ENCODE measurements at places on chromosomes 16 and 17.

DNA sequence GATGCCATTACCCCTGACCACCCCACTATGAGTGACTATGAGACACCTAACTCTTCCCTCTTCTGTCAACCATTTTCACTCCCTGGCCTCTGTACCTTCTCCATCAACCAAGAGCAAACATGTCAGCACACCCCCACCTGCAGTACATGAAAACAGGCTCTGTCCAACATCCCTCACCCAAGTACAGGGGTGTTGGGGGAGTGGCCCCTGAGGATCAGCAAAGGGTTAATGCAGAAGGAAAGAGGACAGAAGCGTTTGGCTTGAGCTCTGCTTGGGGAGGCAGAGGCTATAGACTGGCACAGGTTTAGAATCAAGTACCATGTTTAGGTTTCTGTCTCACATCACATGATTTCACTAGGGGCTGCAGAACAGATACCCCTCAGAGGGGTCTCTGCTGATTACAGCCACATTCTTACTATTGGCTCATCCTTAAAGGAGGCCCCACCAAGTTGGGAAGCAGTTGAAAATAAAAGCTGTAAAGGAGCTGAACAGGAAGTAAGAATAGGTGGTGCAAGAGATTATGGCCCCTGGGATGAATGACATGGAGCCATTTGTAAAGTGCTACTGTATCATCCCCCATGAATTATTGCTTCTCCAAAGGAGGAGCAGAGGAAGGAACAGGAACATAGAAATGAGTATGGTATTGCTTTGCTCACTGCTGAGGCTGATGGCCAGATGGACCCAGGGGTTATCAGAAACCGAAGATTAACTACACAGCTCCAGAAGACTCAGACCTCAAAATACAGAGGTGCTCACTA lies 2.4 kb upstream of the PSMC3IP start:
- DNase-seq: no peak

DNA sequence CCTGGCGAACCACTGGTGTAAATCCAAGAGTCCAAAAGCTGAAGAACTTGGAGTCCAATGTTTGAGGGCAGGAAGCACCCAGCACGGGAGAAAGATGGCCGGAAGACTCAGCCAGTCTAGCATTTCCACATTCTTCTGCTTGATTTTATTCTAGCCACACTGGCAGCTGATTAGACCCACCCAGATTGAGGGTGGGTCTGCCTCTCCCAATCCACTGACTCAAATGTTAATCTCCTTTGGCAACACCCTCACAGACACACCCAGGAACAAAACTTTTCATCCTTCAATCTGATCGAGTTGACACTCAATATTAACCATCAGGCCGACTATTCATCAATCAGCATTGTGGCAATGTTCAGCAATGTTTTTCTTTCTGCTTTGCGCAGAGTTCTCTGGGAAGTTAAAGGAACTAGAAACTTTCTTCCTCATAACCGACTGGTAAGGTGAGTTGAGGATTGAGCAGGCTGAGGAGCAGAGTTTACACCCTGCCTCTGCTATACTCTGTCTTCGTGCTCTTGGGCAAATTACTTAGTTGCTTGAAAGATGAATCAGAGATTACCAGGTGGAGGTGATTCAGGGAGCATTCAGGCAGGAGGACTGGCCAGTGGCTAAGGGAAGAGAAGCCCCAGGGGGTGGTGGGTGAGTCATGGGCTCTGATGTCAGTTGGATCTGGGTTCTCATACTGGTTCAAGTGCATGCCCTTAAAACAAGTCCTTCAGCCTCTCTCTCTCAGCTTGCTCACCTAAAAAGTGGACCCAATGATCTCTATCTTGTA lies 28.2 kb upstream of the BRD7 start:
- DNase-seq: no peak

- DNase-seq: no peak
These were observed 76.3 kb upstream of the WSB1 start for GRCh38 chr17:27217631-27218030.

DNA sequence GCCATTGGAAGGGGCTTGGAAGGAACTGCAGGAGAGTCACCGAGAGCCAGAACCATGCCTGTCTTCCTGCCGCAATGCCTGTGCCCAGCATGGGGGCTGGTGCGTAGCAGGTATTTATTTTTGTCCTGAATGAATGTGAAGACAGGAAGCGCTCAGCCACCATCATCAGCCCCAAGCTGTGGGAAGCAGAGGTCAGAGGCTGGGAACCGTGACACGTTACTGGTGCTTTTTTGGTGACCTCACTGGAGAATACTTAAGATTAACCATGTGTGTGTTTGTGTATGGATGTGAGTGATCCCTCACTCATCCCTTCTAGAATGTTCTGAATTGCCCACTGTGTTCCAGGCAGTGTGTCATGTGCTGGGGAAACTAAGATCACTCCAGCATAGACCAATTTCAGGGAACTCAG lies 343.8 kb downstream of the SNX29 start:
- peak; percentile 46 for DNase-seq

DNA sequence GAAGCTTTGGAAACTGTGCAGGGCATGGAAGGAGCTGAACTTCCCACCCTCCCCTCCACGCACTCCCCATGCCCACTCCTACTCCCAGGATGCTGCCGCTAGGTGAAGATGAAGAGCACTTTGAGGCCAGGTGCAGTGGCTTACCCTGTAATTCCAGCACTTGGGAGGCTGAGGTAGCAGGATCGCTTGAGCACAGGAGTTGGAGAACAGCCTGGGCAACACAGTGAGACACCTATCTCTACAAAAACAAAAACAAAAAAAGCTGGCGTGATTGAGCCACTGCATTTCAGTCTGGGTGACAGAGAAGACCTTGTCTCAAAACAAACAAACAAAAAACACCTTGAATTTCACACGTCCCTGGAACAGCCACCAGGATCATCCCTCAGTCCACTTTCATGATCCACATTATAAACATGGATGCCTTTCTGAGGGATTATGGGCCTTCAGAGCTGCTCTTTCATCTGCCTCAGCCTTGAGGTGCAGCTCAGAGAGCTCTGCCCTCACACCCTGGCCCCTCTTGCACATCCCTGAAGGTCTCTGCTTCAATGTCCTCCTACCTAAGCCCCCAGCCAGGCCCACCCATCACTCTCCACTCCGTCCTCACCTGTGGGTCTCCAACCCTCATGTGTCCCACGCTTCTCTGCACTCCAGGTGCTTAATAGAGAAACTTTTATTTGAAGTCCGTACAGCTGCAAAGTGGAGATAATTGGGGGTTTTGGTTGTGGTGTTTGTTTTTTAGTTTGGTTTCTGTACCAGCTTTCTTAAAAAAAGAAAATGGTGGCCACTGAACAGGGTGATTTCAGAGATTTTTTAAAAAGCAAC lies 25.8 kb downstream of the PHB1 start:
- no peak for DNase-seq

GRCh38 chr17:65025297-65025696 lies 31.2 kb downstream of the GNA13 start:
- DNase-seq: no peak

DNA sequence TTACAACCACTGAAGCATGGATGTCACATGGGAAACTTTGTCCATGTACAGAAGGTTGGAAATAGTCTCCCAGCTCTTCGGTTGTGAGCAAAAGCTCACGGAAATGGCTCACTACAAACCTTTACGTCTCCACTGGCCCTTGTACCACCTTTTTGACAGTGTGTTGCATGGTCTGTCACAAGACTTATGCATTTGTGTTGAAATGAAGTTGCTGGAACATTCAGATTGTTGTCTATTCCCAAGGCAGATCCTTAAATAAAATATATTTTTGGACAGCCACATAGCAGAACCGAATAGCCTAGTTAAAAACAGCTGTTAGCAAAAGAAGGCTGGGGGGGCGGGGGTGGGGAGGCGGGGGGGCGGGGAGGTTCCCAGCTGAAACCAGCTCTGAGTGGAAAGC lies 39.2 kb downstream of the KNOP1 start:
- DNase-seq: no peak

DNA sequence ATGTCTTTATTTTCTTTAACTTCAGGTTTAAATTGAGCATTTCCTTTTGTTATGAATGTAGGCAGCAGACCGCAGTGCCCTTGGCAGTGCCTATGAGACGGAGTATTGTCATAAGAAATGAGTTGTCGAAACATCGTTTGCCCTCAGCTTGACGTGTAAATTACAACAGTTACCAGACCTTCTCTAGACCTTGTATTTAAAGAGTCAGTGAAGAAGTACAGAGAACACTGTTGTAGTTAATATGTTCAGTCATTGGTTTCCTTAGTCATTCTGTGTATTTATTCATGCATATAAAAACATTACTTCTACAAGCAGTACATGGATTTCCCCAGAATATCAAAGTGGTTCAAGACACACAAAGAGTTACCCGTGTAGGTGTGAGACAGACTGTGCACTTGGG lies 19.0 kb downstream of the IRF8 start:
- DNase-seq: no peak

DNA sequence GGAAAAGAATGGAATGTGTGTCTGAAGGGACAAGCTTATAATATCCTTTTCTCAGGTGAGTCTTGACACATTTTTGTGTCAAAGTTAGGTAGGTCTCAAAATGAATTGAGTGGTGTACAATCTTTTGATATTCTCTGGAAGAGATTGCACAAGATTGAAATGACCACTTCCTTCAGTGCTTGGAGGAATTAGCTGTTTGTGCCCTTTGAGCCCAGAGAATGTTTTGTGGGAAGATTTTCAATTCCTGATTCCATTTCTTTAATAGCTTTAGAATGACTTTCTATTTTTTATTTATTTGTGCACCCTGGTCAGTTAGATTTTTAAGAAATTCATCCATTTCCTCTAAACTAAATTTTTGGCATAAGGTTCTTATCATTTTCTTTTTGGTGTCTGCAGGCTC lies 1.6 kb upstream of the CCL13 start:
- DNase-seq: peak; percentile 5

DNA sequence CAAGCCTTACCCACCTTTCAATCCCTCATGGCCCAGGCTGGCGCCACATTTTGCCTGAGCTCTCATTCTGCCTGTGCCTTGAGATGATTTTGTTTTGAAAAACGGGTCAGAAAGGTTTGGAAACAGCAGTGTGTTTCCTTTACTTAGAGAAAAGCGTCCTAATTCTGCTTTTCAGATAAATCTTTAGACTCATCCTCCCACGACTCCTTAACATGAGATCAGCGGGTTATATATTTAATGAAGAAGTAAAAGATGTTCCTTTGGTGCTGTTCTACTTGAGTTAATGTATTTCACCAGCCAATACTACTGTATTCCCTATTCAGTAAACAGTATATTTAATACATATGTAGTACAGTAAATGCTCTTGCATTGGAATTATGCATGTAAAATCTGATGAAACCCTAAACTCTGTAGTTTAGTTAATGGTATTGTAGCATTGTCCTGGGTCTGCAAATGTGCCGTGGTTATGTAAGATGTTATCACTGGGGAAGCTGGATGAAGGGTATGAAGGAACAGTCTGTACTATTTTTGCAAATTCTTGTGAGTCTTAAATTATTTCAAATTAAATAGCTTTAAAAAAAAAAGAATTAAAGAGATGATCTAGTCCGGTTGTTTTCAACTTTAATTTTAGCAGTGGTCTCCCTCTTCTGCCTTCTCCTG lies 199.4 kb upstream of the CACNG5 start:
- DNase-seq: no peak

DNA sequence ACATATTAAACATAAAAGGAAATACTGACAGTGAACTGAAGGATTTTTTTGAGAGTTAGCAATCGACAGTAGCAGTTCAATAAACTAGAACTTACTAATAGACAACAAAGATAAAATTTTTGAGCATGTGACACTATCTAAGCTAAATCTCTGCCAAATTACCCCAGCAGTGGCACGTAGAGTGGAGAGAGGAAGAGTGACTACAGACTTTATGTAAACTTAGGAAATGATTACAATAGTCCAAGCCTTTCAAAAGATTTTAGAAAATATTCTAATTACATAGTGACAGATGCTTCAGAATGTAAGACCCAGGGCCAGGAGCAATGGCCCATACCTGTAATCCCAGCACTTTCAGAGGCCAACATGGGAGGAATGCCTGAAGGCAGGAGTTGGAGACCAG lies 52.4 kb downstream of the CFDP1 start:
- DNase-seq: no peak

GRCh38 chr17:42142371-42142896 lies 12.4 kb downstream of the RAB5C start:
- peak; percentile 56 for DNase-seq

GRCh38 chr17:76272541-76273444 lies 7.6 kb downstream of the UBALD2 start:
- DNase-seq: no peak

DNA sequence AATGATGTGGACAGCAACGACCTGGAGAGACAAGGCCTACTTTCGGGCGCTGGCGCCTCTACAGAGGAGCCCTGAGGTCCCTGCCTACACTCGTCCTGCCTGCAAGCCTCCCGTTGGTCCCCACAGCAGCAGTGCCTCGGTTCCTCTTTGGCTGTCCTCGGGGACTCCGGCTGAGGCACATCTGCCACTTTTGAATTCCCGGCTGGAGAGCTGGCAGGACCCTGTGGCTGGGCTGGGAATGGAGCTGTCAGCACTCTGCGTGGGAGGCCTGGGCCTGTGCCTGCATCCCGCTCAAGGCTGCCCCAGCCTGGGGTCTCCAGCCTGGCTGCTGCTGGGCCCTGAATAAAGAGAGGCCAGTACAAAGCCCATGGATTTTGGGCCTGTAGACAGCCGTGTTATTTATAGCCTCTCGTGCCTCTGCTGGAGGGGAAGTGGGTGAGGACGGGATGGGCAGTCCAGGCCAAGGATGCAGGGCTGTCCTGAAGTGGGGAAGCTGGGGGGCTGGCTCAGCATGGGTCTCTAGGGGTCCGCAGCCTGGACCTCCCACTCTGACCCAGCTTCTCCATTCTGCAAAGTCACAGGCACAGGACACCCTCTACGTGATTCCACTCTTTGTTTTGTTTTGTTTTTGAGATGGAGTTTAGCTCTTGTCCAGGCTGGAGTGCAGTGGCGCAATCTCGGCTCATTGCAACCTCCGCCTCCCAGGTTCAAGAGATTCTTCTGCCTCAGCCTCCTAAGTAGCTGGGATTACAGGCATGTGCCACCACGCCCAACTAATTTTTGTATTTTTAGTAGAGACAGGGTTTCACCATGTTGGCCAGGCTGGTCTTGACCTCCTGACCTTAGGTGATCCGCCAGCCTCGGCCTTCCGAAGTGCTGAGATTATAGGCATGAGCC lies 10.6 kb upstream of the SPNS2 start:
- no peak for DNase-seq

DNA sequence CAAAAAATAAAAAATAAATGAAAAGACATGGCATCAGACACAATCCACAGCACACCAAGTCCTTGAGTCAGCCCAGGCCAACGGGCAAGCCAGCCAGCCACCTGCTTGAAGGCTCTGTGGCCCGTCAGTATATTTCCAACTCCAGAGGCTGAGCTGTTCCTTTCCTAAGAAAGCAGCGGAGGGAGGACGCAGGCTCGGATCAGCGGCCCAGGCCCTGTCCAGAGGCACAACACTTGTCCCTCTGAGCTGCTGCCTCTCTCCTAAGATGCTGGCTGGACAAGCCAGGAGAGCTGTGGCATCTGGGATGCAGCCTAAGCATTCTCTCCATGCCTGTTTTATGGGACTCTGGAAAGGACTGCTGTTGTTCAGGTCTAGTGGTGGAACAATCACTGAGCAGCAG lies 14.8 kb upstream of the NLRC3 start:
- DNase-seq: no peak

- no peak for DNase-seq
These were observed 10.6 kb upstream of the CES3 start for GRCh38 chr16:66950437-66950836.

Data from AG04449 (cell line).